ENCODE measurements at places on chromosomes 4 and X. TPM values are rescaled to one million over a fixed set of nuclear protein-coding genes. Genes with fewer than 3 reads are reported as not detected.

- no peak for DNase-seq
Observed at GRCh38 chrX:107861056-107861455, 35.4 kb downstream of the MID2 start.

- no peak for DNase-seq
Observed at GRCh38 chrX:109739625-109740432, 6.8 kb upstream of the ACSL4 start.

Gene INTS6L
- total RNA-seq = 29.4 TPM

DNA sequence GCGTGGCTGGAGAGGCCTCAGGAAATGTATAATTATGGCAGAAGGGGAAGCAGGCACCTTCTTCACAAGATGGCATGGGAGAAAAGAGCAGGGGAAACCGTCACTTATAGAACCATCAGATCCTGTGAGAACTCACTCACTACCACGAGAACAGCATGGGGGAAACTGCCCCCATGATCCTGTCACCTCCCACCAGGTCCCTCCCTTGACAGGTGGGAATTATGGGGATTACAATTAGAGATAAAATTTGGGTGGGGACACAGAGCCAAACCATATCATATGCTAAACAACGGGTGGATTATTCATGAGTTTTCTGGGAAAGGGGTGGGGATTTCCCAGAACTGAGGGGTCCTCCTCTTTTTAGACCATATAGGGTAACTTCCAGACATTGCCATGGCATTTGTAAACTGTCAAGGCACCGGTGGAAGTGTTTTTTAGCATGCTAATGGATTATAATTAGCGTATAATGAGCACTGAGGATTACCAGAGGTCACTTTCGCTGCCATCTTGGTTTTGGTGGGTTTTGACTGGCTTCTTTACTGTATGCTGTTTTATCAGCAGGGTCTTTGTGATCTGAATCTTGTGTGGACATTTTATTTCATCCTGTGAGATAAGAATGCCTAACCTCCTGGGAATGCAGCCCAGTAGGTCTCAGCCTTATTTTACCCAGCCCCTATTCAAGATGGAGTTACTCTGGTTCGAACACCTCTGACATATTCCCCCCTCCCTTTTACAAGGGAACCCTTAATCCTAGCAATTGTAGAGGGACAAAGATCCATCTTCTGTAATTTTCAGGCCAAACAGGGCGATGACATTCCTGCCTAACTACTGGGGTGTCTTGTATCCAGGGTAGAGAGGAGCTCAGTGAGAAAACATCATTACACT is 27.6 kb upstream of the ZNF81 start:
- DNase-seq = no peak

DNA sequence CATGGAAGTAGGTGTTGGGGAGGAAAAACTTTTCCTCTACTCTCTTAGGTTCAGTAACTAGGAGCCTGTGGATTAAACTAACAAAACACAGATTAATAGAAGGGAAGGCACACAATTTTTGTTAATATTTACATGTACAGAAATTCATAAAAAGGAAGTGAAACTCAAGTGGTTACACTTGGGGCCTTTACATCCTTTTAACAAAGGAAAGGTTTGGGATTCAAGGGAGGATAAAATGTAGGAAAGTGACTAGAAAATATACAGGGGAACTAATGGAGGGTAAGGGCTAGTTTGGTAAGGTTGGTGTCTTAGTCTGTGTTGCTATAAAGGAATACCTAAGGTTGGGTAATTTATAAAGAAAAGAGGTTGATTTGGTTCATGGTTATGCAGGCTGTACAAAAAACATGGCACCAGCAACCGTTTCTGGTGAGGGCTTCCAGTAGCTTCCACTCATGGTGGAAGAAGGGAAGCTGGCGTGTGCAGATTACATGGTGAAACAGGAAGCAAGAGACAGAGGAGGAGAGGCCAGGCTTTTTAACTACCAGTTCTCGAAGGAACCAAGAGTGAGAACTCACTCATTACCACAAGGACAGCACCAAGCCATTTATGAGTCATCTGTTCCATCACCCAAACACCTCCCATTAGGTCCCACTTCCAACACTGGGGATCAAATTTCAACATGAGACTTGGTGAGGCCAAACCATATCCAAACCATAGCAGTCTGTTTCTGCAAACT is 124.4 kb downstream of the CHRDL1 start:
- DNase-seq = no peak

Gene ZFP42
- total RNA-seq = 0.07 TPM

GRCh38 chrX:68896581-68896980 is 67.8 kb downstream of the EFNB1 start:
- no peak for DNase-seq

Gene RPGR
- total RNA-seq = 7.7 TPM

Gene CXCL10
- total RNA-seq = 1.3 TPM

DNA sequence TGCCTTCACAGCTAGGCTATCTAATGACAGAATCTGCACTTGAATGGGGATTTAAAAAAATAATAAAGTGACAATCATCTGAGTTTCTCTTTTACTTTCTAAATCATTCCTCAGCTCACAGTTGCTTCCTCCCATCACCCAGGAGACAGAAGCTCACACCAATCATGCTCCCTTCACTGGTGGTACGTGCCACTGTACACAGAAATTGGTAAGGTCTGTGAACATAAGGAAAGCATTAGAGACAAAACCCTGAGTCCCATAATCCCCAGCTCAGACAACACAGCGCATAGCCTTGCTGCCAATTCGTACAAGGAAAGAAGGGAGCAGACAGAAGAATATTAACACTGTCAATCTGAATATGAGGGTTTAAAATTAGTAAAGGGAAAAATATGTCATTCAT is 133.1 kb downstream of the IDS start:
- DNase-seq = no peak

DNA sequence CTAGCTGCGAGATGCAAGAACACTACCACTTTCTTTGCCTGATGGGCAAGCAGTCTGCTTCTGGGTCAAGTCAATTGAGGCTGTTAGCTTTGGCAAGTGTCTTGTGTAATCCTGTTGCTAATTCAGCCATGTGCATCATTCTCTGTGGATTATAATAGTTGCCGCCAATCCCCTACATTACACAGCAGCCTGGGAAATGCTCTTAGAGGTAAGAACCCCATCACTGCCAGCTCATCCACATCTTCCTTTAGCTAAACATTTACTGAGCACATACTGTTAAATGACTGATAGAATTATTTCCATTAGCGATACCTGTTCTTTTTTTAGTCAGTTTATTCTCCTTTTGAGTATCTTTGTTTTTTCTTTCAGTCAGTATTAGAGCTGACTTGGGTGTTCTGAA is 116.2 kb downstream of the CBR4 start:
- no peak for DNase-seq
